Cardiac septum (tissue), 1 donor: ENCODE measurements at places on chromosomes 7 and 10. TPM values are rescaled to one million over a fixed set of nuclear protein-coding genes. Genes with fewer than 3 reads are reported as not detected.

- DNase-seq = no peak
Measured at GRCh38 chr7:128154504-128154903, 86.6 kb upstream of the LEP start.

GRCh38 chr7:129144834-129145668 lies 544 bp downstream of the TSPAN33 start:
- no peak for DNase-seq

EPDR1 gene
- total RNA-seq = 38.7 TPM

ADARB2 gene
- total RNA-seq = not detected

DNA sequence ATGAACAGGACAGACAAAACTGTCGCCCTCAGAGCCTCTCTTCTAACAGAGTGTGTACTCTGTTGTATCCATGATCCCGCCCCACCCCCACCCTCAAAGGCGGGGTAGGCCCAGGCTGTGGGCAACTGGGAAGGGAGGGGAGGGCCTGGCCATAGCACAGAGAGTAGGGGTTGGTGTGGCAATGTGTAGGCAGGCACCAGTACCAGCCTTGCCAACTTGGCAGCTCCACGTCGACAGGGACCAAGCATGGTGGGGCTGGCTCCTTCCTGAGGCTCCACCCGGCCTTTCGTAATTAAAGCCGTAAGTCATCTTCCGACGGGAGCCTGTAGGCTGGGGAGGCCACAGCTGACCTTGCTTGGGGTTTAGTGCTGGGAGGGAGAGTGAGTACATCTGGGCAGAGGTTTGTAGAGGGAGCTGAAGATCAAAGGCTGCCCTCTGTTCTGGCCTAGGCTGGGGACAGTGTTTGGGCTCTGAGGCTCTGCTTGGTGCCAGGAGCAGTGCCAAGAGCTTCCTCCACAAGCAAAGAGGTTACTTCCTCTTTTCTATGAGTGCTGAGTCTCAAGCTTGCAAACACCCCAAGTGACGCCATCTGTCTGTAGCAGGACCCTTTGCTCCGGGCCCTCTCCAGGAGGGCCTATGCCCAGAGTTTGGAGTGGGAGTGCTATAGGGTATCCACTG lies 121.6 kb downstream of the C10orf105 start:
- DNase-seq = no peak
